NCI-H1417 treated with DMSO at 0.1 percent for 48 hours (cell line): ENCODE measurements at places on chromosomes 2 and 18.

DNA sequence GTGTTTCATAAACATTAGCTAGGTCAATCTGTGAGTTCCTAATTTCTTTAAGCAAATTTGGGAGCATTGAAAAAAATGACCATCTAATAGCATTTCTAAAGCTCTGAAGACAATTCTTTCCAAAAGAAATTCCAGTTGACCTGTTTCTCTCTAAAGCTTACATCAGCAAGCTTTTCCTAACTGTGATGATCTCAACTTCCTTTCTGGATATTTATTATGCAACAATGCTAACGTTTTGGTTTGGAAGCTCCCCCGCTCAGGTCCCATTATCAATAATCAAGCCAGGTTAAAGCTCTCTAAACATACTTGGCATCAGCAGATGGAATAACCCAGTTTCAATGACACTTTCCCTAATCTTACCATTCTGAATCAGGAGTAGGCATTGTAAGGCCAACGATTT is 196.3 kb upstream of the TANK start:
- DNase-seq = no peak

DNA sequence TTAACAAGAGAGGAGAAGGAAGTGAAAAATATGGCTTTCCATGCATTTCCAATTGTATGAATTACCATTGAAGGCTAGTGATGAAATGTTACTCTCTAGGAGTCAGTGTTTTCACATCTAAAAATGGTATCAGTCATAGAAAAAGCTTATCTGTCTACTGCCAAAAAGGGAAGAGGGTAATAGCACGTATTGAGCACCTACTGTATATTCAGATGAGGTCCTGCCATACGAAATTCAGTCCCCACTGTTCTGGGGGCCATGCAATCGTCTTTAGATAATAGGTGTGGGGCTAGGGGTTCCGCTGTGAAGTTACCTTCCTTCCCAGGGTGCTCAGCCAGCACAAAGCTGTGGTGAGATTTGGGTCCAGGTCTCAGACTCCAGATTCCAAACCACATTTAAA is 14.2 kb upstream of the GRHL1 start:
- DNase-seq = no peak

DNA sequence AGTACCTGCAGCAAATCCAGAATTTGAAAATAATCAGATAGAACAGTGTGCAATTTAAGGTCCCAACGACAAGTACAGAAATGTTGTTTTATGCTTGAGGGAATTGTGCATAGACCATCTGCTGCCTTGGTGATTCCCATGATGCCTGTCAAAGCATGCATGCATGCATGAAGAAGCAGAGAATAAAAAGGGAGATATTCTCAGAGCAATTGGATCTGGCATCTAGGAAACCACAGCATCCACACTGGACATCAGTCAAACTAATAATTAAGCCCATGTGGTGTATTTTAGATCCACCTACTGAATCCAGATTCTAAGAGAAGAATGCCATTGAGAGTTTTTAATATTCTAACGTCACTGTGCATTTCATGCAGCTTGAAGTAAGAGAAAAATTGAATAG is 361.2 kb downstream of the FSIP2 start:
- no peak for DNase-seq

- no peak for DNase-seq
Observed at GRCh38 chr18:57806978-57807285, 3.8 kb upstream of the ATP8B1 start.

GRCh38 chr18:1861473-1861872 is 709.8 kb downstream of the METTL4 start:
- no peak for DNase-seq

- no peak for DNase-seq
Observed at GRCh38 chr2:33607251-33607721, 8.2 kb upstream of the FAM98A start.

DNA sequence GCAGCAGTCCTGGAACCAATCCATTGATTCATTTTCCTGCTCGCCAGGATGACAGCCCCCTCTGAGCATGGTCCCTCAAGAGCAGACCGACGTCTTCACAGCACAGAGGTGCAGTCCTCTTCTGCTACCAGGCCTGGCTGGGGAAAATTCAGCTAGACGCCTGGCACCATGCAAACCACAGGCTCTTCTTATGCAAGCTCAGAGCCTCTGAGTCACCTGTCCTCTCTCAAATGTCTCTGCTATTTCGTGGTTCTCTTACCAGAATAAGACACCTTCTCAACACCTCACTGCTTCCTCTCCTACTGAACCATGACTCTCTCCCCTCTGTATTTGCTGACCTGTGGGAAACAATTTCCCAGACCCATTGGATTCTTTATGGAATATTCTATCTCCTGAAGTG is 79.8 kb upstream of the CYRIA start:
- no peak for DNase-seq

DNA sequence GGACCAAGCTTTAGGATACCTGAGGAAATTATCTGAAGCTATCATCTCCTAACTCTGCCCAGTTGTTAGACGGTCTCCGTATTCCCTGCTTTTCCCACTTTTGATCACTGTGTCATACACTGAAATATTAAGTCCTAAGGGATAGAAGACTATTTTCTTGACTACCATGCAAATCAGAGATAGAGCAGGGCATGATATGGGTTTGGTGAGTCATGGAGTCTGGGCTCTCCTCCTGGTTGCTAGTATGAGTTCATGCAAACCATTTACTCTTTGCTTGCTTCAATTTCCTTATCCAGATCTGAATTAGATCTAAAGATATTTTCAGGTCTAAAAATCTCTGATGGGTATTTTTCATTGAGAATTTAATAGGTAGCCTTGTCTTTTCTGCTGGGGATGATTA is 55.0 kb downstream of the EHBP1 start:
- no peak for DNase-seq

DNA sequence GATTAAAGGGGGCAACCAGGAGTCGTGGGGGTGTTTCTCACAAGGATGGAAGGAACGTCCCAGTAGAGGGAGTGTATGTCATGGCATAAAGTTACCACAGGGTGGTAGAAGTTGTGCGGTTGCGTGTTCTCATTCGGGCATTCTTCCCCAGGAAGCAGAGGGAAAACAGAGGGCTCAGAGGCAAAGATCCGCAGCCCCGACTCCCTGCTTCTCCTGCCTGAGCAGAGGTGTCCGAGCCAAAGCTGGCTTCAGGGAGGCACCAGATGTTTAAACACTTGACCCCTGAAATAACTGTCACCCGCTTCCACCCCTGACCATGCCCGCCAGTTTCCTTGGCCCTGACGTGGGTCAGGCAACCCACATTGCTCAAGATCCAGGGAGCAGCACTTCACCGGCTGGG is 83.7 kb downstream of the EN1 start:
- no peak for DNase-seq
